NCI-H2107 (cell line): ENCODE measurements at places on chromosomes 6 and 20.

DNA sequence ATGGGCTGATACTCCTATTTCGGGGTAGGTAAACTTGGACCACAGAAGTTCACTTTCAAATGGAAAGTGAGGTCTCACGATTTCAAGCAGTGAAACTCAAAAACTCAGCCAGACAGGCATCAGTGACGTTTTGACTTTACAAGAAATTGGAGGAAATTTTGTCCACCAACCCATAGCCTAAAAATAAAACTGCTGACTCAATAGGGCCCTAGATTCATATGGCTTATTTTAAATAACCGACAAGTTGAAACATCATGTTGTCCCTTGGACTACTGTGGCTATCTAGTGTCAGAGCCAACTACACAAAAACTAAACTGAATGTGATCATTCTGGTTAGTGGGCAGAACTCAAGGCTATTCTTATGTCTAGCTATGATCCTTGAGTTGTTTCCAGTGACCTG lies 486.3 kb downstream of the GRIK2 start:
- no peak for DNase-seq

- DNase-seq, result no peak
These were observed 74.8 kb upstream of the NEDD9 start for GRCh38 chr6:11307226-11307625.

GRCh38 chr20:21202259-21202658 lies 76.4 kb downstream of the KIZ start:
- DNase-seq, result no peak

- DNase-seq, result no peak
These were observed 20.3 kb downstream of the CYP21A2 start for GRCh38 chr6:32058511-32058963.

GRCh38 chr6:168913866-168914469 lies 339.7 kb downstream of the THBS2 start:
- no peak for DNase-seq

GRCh38 chr20:4155953-4156352 lies 140.6 kb upstream of the RNF24 start:
- DNase-seq, result no peak

GRCh38 chr6:99745651-99746050 lies 139.0 kb downstream of the PRDM13 start:
- no peak for DNase-seq

DNA sequence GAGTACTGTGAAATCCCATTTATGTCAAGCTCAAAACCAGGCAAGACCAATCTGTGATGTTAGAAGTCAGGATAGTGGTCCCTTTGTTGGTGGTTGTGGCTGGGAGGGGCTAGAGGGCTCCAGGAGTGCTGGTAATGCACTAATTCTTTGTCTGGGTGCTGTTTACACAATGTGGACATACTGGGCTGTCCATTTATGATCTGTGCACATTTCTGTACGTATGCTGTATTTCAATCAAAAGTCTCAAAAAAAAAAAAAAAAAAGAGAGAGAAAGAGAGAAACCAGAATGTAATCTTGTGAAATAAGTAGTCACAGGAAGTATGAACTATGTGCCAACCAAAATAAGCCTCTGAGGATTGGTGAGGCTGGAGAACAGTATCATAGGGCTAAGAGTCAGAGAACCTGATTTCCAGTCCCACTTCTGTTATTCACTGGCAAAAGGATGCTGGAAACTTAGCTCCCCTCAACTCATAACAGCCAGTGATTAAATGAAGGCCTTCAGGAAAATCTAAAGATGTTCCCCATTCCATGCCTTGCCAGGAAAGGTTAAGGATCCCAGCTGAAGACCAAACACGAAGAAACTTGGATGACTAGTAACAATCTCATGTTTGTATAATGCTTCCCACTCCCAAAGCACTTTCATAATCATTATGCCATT lies 19.6 kb upstream of the TRAM2 start:
- no peak for DNase-seq

- no peak for DNase-seq
These were observed 22.8 kb downstream of the SRSF3 start for GRCh38 chr6:36616893-36617521.

GRCh38 chr6:90350689-90351554 lies 54.3 kb upstream of the BACH2 start:
- DNase-seq, result no peak

GRCh38 chr6:1387538-1387875 lies 1.9 kb upstream of the FOXF2 start:
- DNase-seq, result no peak

GRCh38 chr20:24679448-24680047 lies 210.1 kb downstream of the SYNDIG1 start:
- no peak for DNase-seq

GRCh38 chr20:3307725-3308124 lies 68.7 kb upstream of the SLC4A11 start:
- no peak for DNase-seq

GRCh38 chr20:60510356-60510755 lies 552.1 kb downstream of the CDH26 start:
- no peak for DNase-seq

DNA sequence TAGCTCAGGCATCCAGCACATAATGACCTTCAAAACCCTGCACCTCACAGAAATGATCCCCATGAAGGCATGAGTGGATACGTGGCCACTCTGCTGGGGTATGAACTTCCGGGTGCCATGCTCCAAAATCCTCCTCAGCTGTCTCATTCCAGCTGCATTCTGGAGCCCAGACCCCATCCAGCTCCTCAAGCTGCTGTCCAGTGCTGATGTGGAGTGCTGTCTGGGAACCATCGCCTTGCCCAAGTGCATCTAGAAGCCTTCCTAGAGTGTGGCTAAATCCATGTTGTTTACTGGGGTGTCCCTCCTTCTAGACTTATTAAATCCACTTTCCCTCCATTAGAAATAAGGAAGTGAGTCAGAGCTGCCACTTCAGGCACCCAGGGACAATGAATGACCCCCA lies 130.8 kb upstream of the PTPRT start:
- no peak for DNase-seq

DNA sequence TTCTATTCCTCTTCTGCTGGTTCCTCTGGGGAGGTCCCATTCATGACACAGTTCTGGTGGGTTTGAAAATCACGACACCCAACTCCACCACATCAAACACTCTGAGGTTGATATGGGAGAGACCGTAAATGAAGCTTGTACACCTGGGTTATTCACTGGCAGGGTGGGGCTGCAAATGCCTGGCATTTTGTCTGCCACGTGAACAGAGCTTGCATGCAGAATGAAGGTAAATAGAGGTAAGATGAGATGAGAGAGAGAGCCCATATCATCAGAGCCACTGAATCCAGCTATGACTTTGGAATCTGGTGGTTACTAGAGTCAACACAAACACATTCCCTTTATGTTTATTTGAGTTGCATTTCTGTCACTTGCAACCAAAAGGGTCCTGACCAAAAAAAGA lies 97.4 kb downstream of the BANF2 start:
- no peak for DNase-seq

DNA sequence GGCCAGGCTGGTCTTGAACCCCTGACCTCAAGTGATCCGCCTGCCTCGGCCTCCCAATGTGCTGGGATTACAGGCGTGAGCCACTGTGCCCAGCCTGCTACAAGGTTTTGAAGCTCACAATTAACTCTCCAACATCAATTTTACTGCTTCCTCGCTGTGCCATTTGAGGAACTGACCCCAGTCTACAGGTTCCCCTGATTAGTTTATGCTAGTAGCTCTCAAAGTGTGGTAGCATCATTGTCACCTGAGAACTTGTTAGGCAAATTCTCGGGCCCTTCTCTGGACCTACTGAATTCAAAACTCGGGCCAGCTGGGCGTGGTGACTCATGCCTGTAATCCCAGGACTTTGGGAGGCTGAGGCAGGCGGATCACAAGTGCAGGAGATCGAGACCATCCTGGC lies 49.4 kb downstream of the MCUR1 start:
- DNase-seq, result no peak

GRCh38 chr6:127791779-127792528 lies 108.9 kb downstream of the THEMIS start:
- no peak for DNase-seq

DNA sequence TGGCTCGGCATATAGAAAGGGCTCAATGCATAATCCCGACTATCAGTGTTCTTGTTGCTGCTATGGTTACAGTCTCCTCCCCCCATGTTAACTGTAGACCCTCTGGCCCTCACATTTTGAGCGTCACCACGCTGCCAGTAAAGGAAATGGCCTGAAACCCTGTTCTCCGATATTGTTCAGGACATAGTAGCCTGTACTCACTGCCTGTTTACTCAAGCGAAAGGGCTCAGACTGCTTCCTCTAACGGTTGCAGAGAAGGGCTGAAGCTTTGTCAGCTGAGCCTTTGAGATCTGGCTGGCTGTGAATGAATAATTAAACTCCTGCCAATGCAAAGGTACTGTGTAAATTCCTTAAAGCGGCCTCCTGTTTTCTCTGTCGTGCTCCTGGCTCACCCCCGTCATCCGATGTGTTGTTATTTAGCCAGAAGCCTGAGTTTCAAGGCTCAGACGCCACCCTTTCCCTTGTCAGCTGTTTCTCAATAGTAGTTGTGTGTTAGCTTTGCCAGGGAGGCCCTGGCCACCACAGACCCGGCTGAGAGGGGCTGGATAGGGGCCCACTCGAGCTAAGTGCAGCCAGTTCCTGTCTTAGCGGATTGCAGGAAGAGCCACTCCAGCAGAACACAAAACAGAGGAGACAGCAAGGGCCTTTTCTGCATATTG lies 31.2 kb upstream of the RALGAPA2 start:
- no peak for DNase-seq

DNA sequence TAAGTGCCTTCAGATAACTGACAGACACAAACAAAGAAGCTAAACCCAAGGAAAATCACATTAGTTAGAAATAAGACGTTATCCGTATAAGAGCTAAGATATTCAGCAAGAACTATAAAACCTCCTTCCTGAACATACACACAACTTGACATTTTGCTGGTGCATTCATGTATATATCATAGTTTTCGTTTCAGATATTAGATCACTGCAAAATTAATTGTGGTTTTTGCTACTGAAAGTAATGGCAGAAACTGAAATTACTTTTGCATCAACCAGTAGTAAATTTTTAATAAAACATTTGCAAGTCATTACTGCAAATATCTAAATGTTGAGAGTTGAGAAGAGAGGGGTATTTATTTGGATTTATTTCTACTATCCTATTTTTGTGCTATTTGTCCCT lies 26.1 kb upstream of the KCNQ5 start:
- no peak for DNase-seq

GRCh38 chr6:13372688-13373487 lies 44.6 kb upstream of the TBC1D7 start:
- no peak for DNase-seq

DNA sequence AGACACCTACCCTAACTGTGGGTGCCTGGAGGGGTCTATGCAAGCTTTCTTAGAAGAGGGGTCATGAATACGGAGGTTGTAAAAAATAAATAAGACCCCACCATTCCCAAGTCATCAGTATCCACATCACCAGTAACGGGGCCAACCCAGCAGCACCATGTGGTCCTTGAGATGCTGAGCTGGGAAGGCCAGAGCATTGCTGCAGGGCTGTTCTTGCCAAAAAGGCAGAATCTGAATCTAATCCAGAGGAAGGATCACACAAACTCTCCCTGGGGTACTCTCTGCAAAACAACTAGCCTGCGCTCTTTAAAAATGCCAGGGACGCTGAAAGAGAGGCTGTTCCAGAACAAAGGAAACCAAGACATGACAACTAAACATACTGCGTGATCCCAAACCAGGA lies 43.2 kb downstream of the SSR1 start:
- DNase-seq, result no peak

- no peak for DNase-seq
These were observed 69.8 kb upstream of the FAM184A start for GRCh38 chr6:119148098-119148824.

GRCh38 chr6:72788188-72788587 lies 166.3 kb downstream of the KCNQ5 start:
- DNase-seq, result no peak

DNA sequence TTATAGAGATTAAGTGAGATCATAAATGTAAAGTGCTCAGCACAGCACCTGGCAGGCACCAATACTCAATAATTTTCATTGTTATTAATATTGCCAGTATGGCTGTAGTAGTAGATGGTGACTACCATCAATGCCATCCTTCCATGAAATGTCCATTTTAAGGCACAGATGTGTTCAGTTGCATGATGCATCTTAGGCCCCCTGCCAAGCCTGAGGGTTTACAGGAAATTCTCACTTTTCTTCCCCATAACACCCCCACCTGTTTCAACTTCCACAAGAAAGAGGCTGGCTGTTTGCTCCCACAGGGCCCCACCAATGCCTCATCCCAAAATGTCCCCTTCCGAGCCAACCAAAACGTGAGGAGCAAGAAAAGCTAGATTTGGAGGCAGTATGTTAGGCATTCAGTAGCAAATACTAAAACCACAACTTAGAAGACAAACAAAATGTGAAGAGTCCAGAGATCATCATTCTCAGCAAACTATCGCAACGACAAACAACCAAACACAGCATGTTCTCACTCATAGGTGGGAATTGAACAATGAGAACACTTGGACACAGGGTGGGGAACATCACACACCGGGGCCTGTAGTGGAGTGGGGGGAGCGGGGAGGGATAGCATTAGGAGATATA lies 110.6 kb upstream of the NHSL1 start:
- no peak for DNase-seq

- no peak for DNase-seq
These were observed 142.2 kb downstream of the WDR27 start for GRCh38 chr6:169559592-169559991.

GRCh38 chr6:67252663-67253062 lies 1382.4 kb upstream of the ADGRB3 start:
- DNase-seq, result no peak

DNA sequence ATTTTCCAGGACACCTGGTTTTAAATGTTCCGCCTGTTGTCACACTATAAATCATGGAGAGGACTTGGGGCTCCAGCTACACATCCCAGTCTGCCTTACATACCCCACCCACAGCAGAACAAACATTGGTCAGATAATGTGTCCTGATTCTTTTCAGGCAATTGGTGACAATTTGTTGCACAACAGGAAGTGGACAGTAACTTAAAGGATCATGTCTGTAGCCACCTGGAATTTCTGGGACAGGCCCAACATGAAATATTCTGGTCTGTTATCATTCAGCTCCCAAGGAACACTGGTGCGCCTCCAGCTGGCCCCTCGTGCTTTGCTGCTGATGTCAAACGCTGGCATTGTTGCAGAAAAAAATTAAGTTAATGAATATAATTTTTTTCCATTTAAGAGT lies 117.2 kb downstream of the SOBP start:
- DNase-seq, result no peak

DNA sequence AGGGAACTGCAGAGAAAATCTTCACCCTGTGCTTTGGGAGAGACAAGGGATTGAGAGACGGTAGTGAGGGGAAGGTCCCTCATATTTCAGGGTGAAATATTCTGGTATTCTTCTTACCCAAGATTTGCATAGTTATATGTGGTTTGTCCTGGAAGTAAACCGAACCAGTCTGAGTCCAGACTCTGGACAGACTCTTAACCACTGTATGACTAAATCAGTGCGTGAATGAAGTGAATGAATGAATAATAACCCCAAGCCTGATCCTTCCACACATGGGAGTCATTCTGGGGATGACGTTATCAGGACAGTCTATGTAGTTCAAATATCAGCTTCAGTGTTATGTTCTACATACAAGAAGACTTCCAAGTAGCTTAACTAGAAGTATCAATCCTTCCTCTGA lies 690.7 kb downstream of the KIF16B start:
- DNase-seq, result no peak

- DNase-seq, result no peak
These were observed 2.7 kb downstream of the SLC17A2 start for GRCh38 chr6:25927756-25928216.

- DNase-seq, result no peak
These were observed 2.0 kb downstream of the TBX18 start for GRCh38 chr6:84762220-84763002.

GRCh38 chr6:115514656-115515055 lies 546.0 kb downstream of the FRK start:
- no peak for DNase-seq
